ENCODE measurements at places on chromosomes 12 and 14.

DNA sequence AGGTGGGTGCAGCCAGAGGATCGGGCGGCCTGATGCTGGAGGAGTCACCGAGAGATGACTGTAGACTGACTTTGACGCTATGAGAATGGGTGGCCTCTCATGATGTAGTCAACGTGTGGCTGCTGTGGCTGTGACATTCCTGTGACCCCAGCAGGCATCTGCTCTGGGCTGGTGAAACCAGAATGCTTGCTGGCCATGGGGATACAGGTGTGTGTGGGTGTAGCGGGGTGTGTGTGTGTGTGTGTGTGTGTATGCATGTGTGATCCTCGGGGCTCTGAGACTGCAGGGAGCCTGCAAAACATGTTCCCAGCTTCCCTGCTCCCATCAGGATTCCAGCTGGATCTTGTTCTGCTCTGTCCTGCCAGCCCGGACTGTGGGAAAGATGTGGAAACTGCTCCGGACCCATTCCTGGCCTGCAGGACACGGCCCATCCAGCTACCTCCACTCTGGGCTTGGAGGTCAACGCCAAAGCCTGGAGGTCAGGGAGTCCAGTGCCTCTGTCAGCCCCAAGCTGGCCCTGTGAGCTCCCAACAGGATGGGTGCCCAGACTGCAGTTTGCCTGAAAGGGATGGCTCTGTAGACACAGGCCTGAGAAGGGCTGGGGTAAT is 18.8 kb upstream of the HHIPL1 start:
- DNase-seq = peak; percentile 4

GRCh38 chr14:66606826-66607225 is 98.9 kb downstream of the GPHN start:
- no peak for DNase-seq

DNA sequence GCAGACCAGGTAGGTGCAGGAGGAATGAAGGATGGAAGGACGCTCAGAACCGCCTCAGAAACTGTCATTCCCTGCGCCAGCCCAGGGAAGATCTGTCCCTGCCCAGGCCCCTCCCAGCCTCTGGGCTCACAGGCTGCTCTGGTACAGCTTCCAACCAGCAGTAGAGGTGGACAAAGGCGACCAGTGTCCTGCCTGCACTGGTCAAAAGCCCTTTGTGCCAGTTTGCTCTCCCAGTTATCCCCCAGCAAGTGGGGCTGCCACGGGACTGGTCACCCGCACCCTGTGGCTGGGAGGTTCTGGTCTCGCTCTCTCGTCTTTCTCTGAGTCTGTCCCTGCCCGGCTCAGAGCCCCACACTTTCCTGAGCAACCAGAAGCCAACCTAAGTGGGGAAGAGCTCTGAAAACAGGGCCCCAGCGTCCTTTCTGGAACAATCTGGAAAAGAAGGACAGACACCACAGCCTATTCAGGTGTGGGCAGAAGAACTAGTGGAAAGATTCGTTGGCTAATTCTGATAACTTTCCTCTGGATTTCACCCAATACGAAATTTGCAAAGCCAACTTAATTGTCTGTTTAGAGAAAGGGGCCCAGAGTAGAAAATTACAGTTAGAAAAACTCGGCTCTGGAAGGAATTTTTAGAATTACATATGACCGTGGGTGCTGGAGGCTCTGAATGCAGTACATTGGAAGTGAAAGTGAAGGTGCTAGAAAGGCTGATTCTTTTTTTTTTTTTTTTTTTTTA is 21.7 kb downstream of the SNRNP35 start:
- no peak for DNase-seq

DNA sequence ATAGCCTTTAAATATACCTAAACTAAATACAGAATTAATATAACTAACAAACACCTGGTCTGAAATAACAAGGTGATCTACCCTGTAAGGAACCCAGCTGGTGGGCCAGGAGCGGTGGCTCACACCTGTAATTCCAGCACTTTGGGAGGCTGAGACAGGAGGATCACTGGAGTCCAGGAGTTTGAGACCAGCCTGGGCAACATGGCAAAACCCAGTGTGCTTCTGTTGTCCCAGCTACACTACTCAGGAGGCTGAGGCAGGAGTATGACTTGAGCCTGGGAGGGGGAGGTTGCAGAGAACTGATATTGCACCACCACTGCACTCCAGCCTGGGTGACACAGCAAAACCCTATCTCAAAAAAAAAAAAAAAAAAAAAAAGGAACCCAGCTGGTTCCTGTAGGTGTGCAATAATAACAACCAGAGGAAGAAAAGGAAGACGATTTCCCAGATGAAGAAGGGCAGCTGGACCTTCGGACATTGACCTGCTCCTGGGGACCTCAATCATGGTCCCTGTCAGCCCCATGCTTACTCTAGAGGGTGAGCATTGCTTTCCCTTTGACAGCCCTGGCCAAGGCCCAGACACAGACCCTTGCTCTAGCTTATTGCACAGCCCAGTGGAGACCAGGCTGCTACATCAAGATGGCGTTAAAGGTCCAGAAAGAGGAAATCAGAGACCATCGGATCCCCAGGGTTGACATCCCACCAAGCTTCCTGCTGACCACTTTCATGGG is 5.4 kb downstream of the FOS start:
- no peak for DNase-seq

GRCh38 chr12:104464899-104465298 is 8.2 kb downstream of the CHST11 start:
- DNase-seq = no peak

DNA sequence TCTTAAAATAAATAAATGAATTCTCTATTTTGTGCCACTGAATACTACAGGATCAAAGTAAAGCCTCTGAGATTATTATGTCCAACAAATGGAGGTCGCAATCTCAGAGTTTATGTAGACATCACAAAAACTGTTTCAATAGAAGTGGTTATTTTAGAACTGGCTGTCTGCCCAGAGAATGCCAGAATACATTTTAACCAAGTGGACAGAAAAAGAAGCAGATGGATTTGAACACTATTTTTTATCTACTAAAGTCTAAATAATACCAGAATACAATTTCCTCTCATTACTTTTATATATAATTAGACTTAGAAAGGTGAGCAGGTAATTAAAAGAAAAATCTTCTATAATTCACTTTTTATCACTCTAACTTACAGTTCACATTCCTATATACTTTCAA is 118.3 kb downstream of the MED13L start:
- no peak for DNase-seq

- no peak for DNase-seq
Observed at GRCh38 chr12:49507139-49507538, 31.7 kb upstream of the KCNH3 start.

GRCh38 chr14:104940526-104941150 is 16.0 kb downstream of the PLD4 start:
- peak; percentile 53 for DNase-seq

DNA sequence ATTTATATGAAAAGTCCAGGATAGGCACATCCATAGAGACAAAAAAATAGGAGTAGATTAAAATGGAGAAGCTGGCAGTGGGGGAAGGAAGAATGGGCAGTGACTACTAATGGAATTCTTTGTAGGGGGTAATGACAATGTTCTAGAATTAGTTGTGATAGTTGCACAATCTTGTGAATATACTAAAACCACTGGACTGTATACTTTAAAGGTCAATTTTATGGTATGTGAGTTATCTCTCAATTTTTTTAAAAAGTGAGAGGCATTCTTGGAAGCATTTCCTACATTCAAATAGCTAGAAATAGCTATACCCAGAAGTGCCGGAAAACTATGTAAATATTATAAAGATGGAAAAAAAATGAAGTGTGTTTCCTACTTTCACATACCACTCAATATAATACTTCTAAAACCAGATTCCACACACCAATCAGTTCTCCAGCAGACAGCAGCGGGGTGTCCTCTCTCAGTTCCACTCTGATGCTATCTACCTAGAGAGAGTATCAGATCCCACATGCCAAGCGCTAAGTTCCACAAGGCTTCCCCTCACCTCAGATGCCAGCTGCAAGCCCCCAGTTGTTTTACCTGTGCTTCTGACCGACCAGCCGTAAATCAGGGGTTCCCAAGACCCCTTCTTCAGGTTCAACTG is 41.7 kb upstream of the NID2 start:
- DNase-seq = no peak

DNA sequence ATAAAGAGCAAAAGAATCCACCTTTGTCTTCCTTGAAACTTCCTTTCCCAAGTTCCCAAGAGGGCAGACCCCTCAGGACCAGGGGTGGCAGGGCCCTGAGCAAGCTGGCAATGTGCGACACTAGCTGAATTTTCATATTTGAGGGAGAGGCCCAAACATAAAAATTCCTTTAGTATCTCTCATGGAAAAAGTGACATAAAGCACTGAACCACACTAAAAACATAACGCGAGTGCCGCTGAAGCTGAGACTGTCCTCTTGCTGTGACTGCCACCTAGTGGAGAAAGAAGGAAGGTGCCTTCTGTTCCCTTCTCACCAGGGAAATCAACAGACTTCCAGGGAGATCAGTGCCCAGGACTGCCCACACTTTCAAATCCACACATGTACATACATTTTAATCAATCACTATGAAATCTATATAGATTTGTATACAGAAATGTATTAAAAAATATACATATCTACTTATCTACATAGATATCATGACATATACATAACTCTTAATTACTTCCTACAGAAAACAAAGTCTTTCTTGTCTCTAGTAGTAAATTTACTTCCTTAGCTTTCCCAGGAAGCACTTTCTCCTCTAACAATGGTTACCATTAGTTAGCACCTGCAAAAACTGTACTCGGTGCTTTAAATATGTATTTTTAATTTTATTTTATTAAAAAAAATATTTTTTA is 53.8 kb downstream of the SSH1 start:
- peak; percentile 84 for DNase-seq

GRCh38 chr14:83151571-83151970 is 1617.9 kb upstream of the SEL1L start:
- DNase-seq = no peak

DNA sequence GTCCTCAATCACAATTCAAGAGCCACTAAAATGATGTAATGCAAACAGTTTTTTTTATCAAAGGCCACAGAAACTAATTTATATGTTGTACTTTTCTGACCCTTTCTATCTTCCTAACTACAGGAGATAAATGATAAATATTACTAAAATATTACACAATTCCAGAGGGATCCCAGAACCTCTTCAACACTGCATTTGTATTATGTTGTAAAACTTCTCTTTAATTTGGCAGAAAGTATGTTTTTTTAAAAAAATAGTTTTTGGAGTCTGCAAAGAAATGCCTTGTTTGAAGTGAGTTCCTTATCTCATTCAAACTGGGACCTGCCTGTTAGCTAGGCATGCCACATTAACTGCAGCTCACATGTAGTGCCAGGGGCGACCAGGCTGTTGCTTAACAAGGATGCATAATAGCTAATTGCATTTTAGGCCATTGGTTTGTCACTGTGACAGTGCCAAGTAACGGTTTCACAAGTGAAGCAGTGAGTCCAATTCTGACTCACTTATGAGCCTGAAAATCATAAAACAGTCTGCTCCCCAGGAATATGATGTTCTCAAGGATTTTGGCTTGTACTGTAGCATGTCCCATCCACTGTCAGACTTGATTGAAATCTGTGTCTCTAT is 266.9 kb downstream of the KTN1 start:
- no peak for DNase-seq

GRCh38 chr14:74921987-74922751 is 891 bp downstream of the RPS6KL1 start:
- DNase-seq = no peak
